Activated T-cell treated with anti-CD3 and anti-CD28 coated beads for 1 hour (primary cell): ENCODE measurements at places on chromosomes 3 and 15.

- DNase-seq: no peak
These were observed 8.5 kb upstream of the PSMD6 start for GRCh38 chr3:64031540-64032508.

DNA sequence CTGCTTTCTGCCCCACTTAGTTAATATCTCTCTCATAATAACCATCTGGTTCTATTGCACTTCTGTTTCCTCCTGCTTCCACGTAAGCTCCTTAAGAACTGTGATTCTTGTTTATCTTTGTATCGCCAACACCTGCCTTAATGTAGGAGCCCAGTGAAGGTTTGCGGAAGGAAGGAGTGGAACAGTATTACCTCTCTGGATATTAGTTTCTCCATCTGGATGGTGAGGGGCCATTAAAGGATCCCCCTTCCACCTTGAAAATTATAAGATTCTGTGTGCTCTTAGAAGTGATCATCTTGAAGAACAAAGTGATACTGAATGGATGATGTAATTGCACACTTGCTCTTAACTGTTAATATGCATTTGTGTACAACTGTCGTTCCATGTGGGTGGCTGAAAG, 2.2 kb downstream of the CHRNA5 start:
- DNase-seq: no peak

- no peak for DNase-seq
These were observed 828.8 kb downstream of the ROBO2 start for GRCh38 chr3:77868725-77869124.

- no peak for DNase-seq
These were observed 61.4 kb downstream of the UMPS start for GRCh38 chr3:124791639-124792151.

GRCh38 chr15:50063226-50063625, 55.8 kb downstream of the ATP8B4 start:
- DNase-seq: no peak

DNA sequence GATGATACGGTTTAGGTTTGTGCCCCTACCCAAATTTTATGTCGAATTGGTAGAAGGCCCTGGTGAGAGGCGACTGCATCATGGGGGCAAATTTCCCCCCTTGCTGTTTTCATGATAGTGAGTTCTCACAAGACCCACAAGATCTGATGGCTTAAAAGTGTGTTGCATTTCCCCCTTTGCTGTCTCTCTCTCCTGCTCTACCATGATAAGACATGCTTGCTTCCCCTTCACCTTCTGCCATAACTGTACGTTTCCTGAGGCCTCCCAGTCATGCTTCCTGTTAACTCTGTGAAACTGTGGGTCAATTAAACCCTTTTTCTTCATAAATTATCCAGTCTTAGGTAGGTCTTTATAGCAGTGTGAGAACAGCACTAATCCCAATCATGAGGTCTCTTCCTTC, 381.2 kb downstream of the RSL24D1 start:
- no peak for DNase-seq

- no peak for DNase-seq
These were observed 347 bp downstream of the HACL1 start for GRCh38 chr3:15601046-15601398.

DNA sequence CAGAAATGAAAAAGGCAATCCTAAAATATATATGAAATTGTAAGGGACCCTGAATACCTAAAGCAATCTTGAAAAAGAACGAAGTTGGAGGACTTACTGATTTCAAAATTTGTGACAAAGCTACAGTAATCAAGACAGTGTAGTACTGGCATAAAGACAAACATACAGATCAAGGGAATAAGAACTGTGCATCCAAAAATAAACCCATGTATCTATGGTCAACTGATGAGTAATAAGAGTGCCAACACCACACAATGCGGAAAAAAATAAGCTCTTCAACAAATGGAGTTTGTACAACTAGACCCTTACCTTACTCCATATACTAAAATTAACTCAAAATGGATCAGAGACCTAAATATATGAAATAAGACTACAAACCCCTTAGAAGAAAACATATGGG, 29.6 kb downstream of the GSK3B start:
- DNase-seq: no peak

DNA sequence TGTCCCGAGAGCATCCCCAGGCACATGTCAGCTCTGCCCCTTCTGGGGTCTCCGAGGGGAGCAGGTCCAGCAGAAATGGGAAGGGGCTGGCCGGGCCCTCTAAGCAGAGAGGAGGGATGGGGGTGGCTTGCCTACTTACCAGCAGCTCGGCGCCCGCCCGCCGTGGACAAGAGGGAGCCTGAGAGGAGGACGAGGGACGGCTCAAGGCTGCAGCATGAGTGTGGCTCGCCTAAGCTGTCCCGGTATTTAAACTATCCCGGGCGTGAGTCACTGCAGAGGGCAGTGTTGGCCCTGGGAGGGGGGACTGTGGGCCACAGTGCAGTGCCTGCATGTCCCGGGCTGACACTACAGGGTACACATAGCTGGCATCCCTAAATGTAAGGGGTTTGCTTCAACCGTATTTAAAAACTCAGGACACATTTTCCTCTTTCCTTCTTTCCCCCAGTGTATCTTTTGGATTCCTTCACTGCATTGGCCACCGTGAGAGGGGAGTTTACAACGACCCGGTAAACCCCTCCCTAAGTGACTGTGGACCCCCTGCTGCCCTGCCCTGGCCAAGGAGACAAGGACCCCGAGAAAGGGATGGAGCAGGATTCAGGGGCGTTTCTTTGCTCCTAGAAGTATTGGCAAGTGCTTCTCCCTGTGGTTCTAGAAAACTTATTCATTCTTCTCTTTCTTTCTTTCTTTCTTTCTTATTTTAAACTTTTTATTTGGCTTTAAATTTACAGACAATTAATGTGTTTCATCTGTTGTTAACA, at the start of gene LRRC15:
Gene LRRC15 (minus strand): TSS at position 222 of the 758 bp plus-strand sequence. CDS start 8,700 bp downstream, outside the sequence.
- DNase-seq: no peak

- DNase-seq: no peak
These were observed 11.3 kb downstream of the USF3 start for GRCh38 chr3:113685124-113685523.

DNA sequence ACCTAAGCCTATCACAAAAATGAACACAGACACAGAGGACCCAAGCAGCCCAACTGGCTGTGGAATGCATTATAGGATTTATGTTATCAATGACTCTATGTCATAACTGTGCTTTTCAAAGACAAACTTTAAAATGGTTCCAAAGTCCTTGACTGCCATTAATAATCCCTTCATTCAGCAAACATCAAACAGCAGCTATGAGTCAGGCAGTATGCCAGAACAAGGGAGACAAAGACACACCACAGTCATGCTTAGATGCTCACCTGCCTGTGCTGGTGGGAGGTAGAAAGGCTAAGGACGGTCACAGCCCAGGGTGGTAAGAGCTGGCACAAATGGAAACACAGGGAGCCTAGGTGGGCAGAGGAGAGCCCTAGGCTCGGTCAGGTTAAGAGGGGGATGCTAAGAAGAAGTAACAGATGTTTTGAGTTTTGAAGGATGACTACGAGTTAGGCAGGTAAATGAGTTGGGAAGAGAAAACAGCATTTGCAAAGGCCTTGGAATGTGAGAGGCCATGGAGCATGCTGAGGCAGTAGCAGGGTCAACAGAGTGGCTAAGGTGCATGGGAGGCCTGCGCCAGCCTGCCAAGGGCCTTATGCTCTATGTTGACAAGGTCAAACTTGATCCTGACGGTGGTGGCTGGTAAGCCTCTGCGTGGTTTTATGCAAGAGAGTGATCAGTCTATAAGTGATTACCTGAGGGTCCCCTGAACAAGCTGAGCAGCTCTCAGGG, 23.0 kb downstream of the NMNAT3 start:
- no peak for DNase-seq

- DNase-seq: no peak
These were observed 273.3 kb downstream of the NSUN3 start for GRCh38 chr3:94336046-94336753.

- no peak for DNase-seq
These were observed 39.7 kb upstream of the LRRFIP2 start for GRCh38 chr3:37214076-37214475.

DNA sequence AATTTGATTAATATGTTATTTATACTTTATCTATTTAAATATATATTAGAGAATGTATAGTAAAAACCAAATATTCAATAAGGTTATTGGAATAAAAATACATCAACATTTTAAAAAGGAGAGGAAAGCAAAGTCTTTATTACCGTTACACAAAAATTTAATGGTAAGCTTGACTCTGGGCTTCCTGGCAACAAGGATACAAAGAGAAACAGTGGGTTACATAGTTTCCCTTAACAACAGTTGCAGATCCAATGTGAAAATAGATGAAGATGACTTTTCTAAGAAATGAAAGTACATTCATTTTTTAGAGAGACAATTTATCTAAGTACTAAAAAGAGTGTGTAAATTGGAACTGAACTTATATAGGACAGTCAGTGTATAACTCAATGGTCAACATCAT, 6.0 kb upstream of the PHLDB2 start:
- no peak for DNase-seq

GRCh38 chr3:111324645-111325044, 217.4 kb upstream of the CD96 start:
- DNase-seq: no peak

- no peak for DNase-seq
These were observed 2.0 kb downstream of the WNT5A start for GRCh38 chr3:55484801-55485791.

- DNase-seq: no peak
These were observed 68.5 kb downstream of the CHSY1 start for GRCh38 chr15:101183226-101183930.

DNA sequence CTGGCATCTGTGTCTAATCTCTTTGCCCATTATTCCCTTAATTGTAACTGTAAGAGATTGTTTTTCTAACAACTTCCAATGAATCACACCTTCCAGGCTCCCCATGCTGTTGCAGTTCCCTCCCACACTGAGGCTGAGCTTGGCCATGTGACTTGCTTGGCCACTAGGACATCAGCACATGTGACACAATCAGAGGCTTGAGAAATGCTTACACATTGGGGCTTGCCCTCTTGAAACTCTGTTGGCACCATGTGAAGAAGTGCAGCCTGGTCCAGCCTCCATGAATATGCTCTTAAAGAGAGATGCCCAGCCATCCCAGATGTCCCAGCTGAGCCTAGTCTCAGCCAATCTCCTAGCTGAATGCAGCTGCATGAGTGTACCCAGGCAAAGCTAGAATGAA, 326.8 kb upstream of the SOX2 start:
- DNase-seq: no peak

GRCh38 chr3:79761441-79761840, 6.4 kb downstream of the ROBO1 start:
- no peak for DNase-seq

- DNase-seq: peak; percentile 27
These were observed 2.8 kb downstream of the ABHD2 start for GRCh38 chr15:89090791-89091626.

DNA sequence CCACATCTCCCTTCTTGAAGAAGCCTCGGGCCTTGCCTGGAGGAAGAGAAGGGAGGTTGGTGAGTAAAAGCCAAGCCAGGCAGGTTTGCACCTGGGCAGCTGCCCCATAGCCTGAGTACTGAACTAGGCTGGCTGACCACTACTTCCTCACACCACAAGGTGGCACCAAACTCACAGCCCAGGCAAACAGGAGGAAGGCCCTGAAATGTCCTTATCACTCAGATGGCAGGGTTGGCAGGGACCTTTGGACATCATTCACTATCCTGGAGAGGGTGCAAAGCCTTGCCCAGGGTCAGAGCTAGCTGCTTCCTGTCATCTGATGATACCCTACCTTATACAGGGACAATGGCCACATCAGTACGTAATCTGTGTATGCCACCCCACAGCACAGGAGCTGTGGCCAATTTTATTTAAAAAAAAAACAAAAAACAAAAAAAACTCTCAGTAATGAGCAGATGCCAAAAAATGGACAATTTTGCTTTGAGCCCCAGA, 2.2 kb upstream of the GRAMD2A start:
- DNase-seq: peak; percentile 60

GRCh38 chr15:96948981-96949380, 618.5 kb downstream of the NR2F2 start:
- DNase-seq: no peak

GRCh38 chr3:151037746-151038477, 47.6 kb upstream of the MED12L start:
- DNase-seq: no peak

DNA sequence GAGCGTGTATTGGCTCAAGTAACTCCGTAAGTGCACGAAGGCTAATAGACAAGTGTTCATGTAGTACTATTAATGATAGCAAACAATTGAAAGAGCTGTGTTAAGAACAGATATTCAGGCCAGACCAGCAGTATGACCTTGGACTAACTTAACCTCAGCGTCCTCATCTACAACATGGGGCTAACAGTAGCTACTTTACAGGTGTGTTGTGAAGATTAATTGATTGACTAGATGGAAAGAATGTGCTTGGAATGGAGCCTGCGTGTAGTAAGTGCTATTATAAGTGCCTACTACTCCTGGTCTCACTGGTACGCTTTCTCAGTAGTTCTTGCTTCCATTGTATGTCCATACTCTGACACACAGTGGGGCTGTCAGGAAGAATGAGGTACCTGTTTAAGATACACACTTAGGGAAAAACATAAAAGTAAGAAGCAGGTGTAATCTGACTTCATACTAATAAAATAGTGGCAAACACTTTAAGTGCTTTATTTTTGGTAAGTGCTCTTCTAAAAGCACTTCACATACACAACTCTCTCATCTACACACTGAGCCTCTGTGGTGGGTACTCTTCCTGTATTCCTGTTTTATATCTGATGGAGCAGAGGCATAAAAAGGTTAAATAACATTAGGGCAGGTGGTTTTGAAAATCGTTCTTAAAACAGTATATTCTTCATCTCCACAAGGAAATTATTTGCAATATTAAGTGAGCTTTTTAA, 24.3 kb upstream of the FBXL22 start:
- no peak for DNase-seq

DNA sequence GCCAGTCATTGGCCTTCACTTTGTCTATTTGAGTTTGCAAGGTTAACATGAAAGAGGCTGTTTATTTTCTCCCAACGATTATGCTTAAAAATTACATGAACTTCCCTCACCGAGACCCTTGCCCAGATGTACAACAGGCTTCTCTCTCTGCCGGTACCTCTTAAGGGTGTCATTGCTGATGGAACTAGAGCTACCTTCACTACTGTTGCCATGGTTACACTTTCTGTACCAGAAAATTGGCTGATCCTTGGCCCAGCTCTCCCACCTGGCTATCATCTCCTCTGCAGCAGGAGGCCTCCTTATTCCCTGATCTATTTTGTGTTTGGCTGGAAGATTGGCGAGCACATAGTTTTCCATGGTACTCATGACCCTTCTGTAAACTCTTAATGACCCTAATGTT, 24.0 kb upstream of the LIPC start:
- DNase-seq: no peak

DNA sequence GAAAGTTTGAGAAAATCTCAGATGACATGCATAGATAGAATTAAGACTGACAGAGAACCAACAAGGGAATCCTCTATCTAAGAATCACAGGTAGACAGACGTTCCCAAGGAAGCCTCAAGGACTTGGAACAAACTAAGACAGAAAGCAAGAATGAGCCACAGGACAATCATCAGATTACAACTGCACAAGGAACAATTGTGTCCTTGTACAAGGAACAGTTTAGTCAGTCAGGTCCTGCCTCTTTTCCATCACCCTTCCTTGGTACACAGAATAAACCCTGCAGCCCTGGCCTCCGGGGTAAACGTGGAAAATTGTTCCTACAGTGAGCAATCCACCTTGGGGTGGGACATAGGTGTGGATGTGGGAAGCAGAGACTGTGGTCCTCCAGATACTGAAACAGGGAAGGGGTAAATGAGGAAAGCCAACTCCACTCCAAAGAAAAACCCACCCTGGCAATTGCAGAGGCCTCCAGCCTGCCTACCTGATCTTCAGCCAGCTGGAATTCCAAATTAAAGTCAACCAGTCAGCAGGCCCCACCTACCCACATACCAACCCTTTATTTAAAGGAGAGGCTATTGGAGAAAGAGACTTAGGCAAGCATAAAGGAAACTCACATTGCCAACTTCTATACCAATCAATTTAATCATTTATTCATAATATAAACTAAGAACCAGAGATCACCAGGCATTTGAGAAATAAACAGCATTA, 73.4 kb downstream of the ULK4 start:
- no peak for DNase-seq
